ENCODE measurements at places on chromosomes 16 and 17.
A peak's percentile ranks its signal among the peaks of the same experiment; 100 is the strongest.

GRCh38 chr16:8874388-8874787, 5.6 kb upstream of the CARHSP1 start:
- no peak for DNase-seq

- no peak for DNase-seq
These were observed 7.7 kb downstream of the HOXB4 start for GRCh38 chr17:48570325-48571023.

- no peak for DNase-seq
These were observed 37.4 kb downstream of the BPTF start for GRCh38 chr17:67862614-67863217.

DNA sequence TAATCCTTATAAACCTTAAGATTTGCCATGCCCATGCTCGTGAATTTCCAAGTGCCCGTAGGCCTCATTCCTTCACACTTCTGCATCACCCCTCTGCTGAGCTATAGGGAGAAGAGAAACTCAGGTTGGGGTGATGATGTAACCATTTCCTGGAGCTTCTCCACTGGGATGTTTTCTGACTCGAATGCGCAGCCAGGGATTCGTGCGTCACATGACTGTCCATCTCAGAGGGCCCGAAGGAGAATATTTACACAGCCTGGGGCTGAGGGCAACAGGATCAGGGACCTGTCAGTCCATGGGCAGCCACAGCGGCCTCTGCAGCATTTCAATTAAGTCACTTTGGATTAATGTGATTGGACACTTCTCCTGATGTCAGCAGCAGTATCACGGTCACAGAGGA, 8.7 kb downstream of the GSG1L2 start:
- no peak for DNase-seq

DNA sequence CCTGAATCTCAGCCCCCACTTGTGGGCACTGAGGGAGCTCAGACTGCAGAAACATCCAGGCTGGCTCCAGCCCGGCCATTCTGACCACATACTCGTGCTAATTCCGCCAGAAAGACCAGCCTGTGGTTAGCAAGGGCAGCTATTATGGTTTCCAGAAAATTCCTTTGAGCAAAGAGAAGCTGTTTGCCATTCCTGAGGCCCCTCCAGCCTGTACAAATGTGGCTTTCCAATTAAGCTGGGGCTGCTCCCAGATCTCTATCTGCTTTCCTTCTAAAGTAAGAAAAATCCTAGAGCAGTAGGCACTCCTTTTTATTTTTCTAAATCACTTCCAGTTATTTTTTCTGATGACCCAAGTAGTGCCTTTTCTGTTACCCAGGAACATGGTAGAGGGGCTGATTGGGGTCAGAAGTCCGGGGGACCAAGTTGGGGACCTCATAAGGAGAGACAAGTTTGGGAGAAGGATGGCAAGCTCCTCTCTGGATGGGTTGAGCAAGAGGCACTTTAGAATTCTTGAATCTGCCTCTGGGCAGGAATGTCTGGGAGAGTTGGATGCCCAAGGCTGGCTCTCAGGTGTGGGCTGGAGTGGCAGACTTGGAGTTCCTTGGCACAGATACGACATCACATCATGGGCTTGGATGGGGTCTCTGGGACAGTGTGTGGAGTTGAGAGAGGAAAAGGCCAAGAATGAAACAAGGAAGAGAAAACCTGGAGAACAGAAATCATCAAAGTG, 83.3 kb upstream of the TNRC6C start:
- no peak for DNase-seq

GRCh38 chr16:15701975-15702970, 52.2 kb downstream of the NDE1 start:
- no peak for DNase-seq

DNA sequence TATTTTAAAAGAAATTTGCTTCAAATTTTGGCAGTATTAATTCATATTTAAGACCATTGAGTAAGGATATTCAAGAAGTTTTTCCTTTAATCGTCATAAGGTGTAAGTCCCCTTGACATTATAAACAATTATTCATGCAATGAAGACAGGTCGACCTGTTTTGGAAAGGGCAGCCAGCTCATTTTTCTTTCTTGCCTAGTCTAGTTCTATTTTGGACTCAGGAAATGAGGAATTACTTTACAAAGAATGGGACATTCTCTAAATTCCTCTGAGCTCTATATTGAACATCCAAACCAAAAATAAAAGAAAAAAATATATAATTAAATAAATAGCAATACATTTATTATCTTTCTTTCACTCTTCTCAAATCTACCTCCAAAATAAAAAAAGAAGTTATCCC, 595.6 kb upstream of the KIF2B start:
- DNase-seq = no peak

DNA sequence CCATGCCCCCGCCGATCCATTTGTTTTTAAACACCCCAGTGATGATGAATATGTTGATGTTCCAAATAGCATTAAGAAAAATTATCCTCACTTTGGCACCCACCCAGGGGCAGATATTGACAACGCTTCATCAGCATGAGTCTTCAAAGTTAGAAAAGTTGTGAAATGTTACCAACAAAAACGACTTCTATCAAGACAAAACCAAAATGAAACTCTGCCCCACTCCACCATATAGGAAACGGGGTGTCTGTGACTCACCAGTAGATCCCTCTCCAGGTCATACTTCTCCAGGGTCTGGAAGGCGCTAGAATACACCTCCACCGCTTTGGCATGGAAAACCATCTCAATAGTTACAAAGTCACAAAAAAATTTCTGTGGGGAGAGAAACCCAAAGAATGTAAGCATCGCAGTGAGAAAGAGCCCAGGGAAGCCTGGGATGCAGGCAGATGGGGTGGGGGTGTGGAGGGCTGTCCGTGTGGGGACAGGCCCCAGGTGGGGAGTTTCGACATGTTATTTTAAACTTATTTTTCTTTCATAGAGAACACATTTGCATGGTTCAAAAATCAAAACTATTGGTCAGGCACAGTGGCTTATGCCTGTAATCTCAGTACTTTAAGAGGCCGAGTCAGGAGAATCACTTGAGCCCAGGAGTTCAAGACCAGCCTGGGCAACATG, 10.2 kb downstream of the CIBAR2 start:
- no peak for DNase-seq

DNA sequence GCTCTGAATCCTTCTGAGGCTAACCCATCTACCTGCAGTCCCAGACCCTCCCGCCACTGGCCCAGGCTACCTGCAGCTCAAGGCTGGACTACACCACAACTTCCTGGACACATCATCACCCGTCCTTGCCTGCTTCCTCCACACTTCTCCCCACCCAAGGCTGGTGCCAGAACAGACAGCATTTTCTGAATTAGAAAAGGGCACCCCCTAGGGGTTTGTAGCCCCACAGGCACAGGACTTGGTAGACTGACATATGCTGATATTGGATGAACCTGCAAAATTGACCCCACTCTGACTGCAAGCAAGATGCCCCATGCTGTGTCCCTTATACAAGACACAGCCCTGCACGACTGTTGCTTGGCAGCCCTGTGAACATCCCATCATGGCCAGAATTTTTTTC, 271.5 kb upstream of the C16orf82 start:
- DNase-seq = peak; percentile 4

GRCh38 chr17:80791758-80792284, 199.8 kb upstream of the CHMP6 start:
- no peak for DNase-seq

DNA sequence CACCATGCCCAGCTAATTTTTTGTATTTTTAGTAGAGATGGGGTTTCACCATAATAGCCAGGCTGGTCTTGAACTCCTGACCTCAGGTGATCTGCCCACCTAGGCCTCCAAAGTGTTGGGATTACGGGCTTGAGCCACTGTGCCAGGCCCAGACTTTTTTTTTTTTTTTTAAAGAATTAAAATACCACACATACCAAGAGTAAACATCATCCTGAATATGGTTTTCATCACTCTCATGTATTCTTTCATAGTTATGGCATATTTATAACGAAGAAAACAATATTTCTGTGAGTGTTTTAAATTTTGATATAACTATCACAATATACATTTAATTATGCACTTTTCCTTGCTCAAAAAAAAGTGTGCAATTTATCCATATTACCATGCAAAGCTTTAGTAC, 48.2 kb downstream of the MARVELD3 start:
- no peak for DNase-seq
